ENCODE measurements at places on chromosomes 3 and 15.

- no peak for DNase-seq
Observed at GRCh38 chr3:87778876-87779275, 279.9 kb downstream of the CGGBP1 start.

- no peak for DNase-seq
Observed at GRCh38 chr3:125591116-125591760, 4.1 kb downstream of the OSBPL11 start.

DNA sequence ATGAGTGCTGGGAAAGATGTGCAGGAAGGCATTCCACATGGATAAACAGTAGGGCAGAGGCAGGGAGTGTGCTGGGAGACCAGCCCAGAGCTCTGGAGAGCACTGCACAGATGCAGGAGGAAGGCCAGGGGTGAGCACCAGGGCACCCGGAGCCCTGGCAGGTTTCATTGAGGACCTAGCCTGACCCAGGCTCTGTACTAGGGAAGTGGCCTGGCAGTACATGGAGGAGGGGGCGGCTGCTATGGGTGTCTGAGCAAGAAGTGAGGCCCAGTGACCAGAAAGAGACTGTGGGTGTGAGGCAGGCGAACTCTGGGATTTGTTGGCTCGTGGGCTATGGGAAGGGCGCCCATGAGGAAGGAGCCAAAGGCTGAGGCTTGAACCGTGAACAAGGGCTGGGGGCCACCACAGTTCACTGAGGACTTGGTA, 139.1 kb downstream of the DNAJB8 start:
- no peak for DNase-seq

GRCh38 chr3:57158813-57159738, 6.1 kb downstream of the IL17RD start:
- peak; percentile 3 for DNase-seq

GRCh38 chr3:31086148-31086547, 191.7 kb upstream of the GADL1 start:
- DNase-seq = no peak

DNA sequence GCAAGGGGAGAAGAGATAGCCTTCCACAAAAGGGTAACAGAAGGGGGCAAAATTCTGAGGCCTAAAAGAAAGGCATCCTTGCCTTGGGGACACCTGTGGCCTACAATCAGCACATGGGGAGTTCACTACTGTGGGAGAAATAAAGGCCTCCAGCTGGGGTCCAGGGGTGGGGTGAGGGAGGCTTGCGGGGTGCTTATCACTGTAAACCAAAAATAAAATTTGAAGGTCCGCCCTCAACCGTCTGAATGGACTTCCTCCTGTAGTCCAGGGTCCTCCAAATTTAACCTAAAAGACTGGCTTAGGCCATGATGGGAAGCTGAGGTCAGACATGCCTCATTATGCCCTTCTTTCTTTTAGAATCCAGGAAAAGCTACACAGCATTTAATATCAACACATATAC, 2.1 kb upstream of the POLR2M start:
- no peak for DNase-seq

- no peak for DNase-seq
Observed at GRCh38 chr15:89226359-89227221, 5.2 kb upstream of the RLBP1 start.

DNA sequence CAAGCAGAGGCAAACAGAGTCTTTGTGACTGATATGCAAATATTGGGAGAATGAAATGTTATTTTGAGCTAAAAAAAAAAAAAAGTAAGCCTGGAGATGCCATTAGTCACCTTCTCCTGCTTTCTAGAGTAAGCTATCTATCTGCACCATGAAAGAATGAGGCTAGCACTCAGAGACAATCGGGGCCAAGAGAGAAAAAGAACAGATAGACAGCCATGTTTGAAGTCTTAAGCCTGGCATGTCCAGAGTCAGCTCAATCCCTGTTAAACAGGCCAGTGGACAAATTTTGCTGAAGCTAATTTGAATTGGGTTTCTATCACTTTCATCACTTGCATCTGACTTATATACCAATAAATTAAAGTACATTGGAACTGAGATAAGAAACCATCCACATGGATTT, 204.4 kb downstream of the SLC9A9 start:
- no peak for DNase-seq

- DNase-seq = no peak
Observed at GRCh38 chr3:100210772-100211135, 50.0 kb upstream of the TBC1D23 start.

DNA sequence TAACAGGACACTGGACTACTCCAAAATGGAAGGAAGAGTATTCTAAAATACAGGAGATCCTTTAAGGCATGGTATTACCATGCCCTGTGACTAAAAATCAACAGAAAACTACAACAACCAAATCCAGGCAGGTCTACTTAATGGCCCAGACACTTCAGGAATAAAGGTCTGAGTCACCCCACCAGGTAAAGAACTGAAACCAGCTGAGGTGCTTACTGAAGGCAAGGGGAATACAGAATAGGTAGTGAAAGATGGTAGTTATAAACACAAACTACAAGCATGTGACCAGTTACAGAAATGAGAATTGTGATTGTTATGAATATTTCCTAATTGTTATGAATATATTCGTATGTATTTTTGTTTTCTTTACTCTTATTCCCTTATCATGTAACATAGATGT, 13.4 kb downstream of the IFT57 start:
- no peak for DNase-seq

DNA sequence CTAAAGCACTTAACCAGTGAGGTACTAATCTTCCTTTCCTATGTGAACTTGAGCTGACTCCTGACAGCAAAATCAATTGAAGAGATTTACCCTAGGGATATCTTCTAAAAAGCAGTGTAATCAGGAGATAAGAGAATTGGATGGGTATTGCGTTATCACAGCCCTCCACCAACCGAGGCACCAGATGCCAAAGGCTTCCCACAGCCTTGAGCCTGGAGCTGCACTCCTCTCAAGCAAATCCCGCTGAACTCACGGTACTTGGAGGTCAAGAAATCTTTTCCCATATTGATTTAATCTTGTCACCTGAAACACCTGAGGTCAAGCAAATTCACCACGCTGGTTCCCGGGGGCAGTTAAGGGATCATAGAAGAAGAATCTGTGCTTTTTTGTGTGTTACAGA, 346.8 kb downstream of the TBL1XR1 start:
- no peak for DNase-seq

DNA sequence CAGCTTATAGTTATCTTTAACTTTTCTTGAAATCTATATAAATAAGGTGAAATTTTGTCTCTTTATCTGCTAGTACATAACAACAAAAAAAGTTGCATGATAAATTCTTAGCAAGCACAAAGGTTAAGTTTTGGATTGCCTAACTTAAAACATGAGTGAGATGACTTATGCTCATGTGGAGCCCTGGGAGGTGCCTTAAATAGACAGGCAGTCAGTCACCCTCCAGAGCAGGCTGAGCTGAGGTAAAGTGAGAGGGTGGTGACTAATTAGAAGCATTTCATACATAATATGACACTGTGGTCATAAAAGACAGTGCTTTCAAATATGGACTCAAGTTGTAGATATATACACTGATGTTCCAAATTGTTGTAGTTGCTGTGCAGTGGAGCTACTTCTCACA, 14.6 kb upstream of the MME start:
- DNase-seq = no peak

GRCh38 chr15:67017311-67017710, 48.1 kb upstream of the SMAD3 start:
- DNase-seq = no peak

- DNase-seq = no peak
Observed at GRCh38 chr3:128517648-128518047, 24.6 kb upstream of the GATA2 start.

DNA sequence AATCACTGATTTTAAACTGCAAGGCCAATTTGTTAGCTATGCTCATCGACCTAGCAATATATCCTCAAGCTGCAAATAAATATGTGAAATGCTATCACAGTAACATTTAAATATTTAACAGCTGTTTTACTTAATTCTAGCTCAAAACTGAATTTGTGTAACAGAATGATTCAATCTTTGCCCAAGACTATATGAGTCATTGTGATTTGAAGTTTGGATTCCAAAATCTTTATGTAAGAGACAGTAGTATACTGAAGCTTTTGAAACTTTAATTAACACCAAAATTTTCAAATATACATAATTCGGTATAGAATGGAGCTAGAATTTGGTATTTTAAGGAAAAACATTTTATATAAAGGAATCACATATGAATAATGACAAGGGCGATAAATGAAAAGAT, 603.0 kb upstream of the ROBO2 start:
- DNase-seq = no peak

GRCh38 chr3:149848238-149848637, 35.2 kb downstream of the RNF13 start:
- DNase-seq = no peak
